ENCODE measurements at places on chromosomes 7 and 10.

DNA sequence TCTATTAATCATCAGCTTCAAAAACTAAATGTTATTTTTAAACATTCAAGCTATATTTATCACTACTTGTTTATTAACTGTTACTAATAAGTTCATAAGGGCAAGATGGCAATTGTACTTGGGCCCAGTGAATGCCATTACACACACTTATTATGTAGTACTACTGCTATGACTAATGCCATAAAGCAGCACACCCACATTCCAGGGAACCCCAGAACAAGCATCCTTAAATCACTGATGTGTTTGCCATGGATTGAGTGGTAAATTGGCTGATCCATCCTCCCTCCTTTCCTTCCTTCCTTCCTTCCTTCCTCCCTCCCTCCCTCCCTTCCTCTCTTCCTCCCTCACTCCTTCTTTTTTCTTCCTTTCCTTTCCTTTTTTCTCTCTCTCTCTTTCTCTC lies 37.4 kb upstream of the RSU1 start:
- no peak for DNase-seq

DNA sequence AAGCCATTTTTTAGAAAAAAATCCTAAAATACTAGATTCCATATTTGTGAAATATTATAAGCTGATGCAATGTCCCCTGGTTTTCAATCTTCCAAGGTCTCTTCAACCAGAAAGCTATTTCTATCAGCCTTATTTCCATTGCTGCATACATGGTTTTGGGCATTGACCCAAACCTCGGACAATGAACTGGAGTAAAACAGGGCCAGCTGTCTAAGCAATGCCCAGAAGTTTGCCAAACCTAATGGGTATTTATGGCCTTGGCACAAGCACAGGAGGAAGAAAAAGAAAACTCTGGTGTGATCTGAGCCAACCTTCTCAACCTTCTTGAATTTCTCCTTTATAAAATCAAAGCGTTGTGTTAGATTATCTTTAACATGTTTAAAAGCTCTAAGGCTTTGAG lies 402.3 kb downstream of the DNAJB9 start:
- no peak for DNase-seq

DNA sequence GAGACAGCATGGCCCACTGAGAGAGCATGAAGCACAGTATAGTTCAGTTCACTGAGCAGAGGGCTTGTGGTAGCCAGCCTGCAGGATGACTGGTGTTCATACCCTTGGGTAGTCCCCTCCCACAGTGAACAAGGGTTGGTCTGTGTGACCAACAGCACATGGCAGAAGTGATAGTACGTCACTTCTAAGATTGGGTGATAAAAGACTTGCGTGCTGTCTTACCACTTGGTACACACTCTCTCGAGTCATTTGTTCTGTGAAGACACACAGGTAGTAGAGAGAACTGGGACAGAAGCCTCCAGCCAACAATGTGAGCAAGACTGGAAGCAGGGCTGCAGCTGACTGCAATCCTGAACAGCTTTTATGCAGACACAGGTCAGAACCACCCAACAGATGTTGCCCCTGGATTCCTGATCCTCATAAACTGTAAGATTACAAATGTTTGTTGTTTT lies 14.6 kb downstream of the EPC1 start:
- DNase-seq: no peak

GRCh38 chr7:154953006-154953684 lies 49.8 kb downstream of the PAXIP1 start:
- no peak for DNase-seq

GRCh38 chr10:19117438-19117837 lies 68.8 kb downstream of the MALRD1 start:
- no peak for DNase-seq

GRCh38 chr7:117610396-117610795 lies 130.6 kb downstream of the CFTR start:
- no peak for DNase-seq

Data from NCI-H2081 treated with DMSO at 0.1 percent for 48 hours (cell line).